Neural progenitor cell (in vitro differentiated cells): ENCODE measurements at places on chromosomes 2 and 18.

DNA sequence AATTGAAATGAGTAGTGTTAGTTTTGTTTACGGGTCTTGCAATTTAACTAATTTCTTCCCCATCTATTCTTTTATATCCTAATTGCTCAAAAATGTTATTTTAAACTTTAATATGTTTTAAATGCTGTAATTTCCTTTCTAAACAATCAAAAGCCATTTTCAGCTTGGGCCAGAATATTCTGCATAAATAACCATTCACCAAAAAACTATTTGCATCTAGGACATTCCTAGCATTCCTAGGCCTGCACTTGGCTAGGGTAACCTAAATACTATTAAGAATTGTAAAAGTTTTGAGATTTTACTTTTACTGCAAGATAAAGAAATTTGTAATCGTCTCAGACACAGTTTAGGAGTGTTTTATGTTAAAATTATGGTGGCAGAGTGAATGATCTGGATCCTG is 7.8 kb upstream of the ETAA1 start:
- DNase-seq = no peak

- DNase-seq = peak; percentile 87
Observed at GRCh38 chr18:48230467-48231113, 178.6 kb downstream of the ZBTB7C start.

- peak; percentile 68 for DNase-seq
Observed at GRCh38 chr18:22348521-22349316, 69.0 kb downstream of the CTAGE1 start.

DNA sequence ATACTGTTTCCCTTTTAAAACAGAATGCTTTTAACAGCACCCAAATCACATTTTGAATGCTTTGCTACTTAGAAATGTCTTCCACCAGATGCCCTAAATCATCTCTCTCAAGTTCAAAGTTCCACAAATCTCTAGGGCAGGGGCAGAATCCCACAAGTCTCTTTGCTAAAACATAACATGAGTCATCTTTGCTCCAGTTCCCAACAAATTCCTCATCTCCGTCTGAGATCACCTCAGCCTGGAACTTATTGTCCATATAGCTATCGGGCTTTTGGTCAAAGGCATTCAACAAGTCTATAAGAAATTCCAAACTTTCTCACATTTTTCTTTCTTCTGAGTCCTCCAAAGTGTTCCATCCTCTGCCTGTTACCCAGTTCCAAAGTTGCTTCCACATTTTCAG is 1374.5 kb upstream of the NXPH2 start:
- no peak for DNase-seq

GRCh38 chr2:39437522-39438296 is 624 bp upstream of the MAP4K3 start:
- DNase-seq = peak; percentile 20

DNA sequence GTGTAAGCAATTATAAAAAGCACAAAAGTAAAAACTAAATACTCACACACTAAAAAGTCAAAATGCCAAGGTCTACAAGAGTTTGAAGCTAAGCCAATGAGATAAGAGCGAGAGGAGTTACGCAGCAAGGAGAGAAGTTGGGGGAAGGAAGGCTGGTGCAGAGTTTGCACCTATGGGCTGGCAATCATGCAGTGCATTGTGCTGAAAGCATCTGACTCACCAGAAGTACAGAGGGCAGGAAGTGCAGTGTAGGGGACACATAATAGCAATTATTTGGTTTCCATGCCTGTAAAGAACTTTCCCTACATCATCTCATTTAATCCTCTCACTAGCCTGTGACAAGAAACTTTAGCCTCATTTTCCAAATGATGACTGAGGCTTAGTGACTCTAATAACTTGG is 142.7 kb upstream of the KYNU start:
- DNase-seq = no peak

DNA sequence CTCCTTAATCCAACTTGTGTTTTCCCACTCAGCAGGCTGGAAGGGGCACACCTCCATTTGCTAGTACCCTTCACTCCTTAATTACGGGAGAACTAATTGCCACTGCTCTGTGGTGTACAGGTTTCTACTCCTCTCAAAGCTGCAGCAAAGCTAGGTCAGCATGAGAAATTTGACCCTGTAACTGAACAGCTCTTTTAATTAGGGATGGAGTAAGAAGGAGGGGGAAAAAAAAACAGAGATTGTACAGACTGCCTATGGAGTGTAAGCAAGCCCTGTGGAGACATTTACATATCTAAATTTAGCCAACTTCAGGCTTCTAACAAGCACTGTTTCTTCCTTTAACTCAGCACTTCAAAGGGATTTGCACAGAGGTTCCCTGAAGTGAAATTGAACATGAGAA is 629.7 kb upstream of the SETBP1 start:
- peak; percentile 36 for DNase-seq

- peak; percentile 78 for DNase-seq
Observed at GRCh38 chr2:234427081-234428061, 69.5 kb downstream of the ARL4C start.
